ENCODE measurements at places on chromosomes 2 and 18. TPM values are rescaled to one million over a fixed set of nuclear protein-coding genes. Genes with fewer than 3 reads are reported as not detected.

Gene EML6
- 3.7 TPM for total RNA-seq

Gene ZDBF2
- 19.6 TPM for total RNA-seq

Gene ALK
- not detected for total RNA-seq

Gene DUSP2
- 5.2 TPM for total RNA-seq

Gene KCNIP3
- 3.5 TPM for total RNA-seq

Gene DSG4
- total RNA-seq, result not detected

Gene AKAIN1
- not detected for total RNA-seq

Gene ITGB6
- 24.3 TPM for total RNA-seq

Gene DLX1
- total RNA-seq, result not detected

Gene CCDC148
- 1.8 TPM for total RNA-seq

Gene EHD3
- 1.8 TPM for total RNA-seq

Gene TSN
- 70.4 TPM for total RNA-seq

Gene ANKRD62
- 0.20 TPM for total RNA-seq

Gene GRB14
- total RNA-seq, result 3.4 TPM

Gene ASXL3
- not detected for total RNA-seq

Gene SPC25
- 20.7 TPM for total RNA-seq

Gene TMEFF2
- total RNA-seq, result not detected

Gene CABLES1
- 10.0 TPM for total RNA-seq

Gene ASAP2
- 66.8 TPM for total RNA-seq

Gene DSG1
- not detected for total RNA-seq

Gene AQP4
- total RNA-seq, result not detected
